ENCODE measurements at places on chromosomes 12 and 14.

- DNase-seq = no peak
These were observed 164.1 kb downstream of the ITPR2 start for GRCh38 chr12:26668847-26669246.

DNA sequence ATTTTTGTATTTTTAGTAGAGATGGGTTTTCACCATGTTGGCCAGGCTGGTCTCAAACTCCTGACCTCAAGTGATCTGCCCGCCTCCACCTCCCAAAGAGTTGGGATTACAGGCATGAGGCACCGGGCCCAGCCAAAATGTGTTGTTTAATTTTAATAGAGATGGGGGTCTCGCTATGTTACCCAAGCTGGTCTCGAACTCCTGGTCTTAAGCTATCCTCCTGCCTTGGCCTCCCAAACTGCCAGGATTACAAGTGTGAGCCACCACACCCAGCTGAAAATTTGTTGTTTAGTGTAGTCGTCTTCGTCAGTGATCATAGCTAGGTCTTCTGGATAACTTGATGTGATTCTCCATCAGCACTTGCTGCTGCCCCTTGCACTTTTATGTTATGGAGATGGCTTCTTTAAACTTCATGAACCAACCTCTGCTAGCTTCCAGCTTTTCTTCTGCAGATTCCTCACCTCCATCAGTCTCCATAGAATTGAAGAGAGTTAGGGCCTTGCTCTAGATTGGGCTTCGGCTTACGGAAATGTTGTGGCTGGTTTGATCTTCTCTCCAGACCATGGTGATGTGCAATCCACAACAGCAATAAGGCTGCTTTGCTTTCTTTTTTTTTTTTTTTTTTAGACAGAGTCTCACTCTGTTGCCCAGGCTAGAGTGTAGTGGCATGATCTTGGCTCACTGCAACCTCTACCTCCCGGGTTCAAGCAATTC, 13.0 kb downstream of the ISCU start:
- DNase-seq = no peak

DNA sequence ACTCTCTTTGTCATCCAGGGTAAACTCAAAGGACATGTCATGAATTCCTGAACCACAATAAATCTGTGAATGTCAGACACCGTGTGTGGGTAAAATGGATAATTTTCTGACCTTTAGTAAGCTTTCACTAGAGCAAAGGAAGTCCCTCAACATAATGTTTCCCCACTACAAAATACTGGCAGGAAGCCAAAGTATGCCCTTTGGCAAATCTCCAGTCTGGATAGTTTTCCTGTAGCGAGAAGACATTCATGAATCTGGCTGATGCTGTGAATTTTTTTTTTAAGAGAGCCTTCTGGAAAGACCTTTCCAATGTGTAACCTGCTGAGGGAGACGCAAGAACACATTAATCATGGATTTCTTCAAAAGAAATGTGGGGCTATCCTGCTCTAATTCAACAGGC, 389.6 kb upstream of the DDHD1 start:
- DNase-seq = peak; percentile 89

- no peak for DNase-seq
These were observed 23.7 kb downstream of the FNTB start for GRCh38 chr14:65010211-65010931.

DNA sequence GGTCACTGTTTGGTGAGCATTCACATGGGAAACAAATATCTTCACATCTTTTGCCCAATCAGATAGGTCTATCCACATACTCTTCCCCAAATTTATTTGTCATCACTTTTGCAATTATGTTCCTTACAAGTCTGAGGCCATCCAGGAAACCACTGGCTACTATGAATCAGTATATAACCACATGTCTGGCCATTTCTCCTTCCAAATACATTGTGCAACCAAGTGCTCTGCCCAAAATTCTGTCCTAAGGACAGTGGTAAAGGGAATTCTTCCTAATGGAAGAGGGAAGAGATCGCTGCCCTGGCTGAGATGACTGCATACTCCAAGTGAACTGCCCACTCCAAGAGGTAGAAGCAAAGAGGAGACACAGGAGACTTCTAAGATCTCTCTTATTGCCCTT, 148.9 kb upstream of the MAX start:
- DNase-seq = no peak

DNA sequence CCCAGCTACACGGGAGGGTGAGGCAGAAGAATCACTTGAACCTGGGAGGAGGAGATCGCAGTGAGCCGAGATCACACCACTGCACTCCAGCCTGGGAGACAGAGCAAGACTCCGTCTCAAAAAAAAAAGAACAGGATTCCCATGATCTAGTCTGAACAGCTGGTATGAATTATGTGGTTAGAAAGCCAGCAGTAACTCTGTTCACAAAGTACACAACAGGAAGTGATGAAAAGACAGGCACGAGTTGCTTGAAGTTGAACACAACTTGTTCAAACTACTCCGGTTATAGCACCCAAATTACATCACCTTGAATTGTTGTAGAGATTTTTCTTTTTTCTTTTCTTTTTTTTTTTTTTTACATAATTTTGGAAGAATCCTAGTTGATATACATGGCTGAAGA, 238.8 kb upstream of the RGS6 start:
- no peak for DNase-seq

DNA sequence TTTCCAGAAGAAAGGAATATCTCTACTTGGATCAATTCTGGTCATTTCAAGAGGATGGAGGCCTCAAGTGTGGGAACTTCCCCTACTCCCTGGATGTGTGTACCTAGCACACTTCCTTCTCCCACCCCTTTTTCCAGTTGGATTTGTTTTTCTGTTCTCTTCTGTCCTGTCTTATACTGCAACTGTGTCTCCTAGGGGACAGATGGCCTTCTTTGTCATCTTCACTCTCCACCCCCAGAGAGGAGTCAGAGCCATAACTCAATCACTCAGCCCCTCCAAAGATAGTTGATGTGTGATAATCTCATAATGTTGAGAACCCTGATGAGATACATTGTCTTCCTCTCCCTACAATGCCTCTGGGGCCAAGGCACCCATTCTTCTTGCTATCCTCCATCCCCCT, 2.1 kb upstream of the DTX3 start:
- no peak for DNase-seq
